Chondrocyte (in vitro differentiated cells): ENCODE measurements at places on chromosomes 16 and 17. TPM values are rescaled to one million over a fixed set of nuclear protein-coding genes. Genes with fewer than 3 reads are reported as not detected.

DNA sequence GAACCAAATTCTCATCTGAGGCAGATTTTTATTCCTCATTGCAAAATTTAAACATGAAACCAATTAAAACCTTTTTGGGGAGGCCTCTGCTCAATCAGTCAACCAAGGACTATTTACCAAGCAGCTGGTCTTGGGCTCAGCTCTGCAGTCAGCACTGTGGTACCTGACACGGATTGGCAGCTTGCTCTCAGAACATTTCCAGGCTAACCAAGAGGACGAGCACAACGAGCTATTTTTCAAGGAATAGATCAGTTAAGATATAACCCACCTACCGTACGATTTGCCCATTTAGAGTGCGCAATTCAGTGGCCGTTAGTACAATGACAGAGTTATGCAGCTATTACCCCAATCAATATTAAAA, 26.4 kb upstream of the KLHDC4 start:
- no peak for DNase-seq

ADAD2 gene
- not detected in 3 replicates for total RNA-seq

- DNase-seq, result no peak
These were observed at the start of gene BICDL2 for GRCh38 chr16:3036726-3037315. Gene BICDL2, minus strand, starts transcription at chr16:3036944. Its CDS starts 1,448 bp downstream, at chr16:3035496.

- DNase-seq, result no peak
These were observed 1.2 kb downstream of the CDT1 start for GRCh38 chr16:88804552-88805339.

DNA sequence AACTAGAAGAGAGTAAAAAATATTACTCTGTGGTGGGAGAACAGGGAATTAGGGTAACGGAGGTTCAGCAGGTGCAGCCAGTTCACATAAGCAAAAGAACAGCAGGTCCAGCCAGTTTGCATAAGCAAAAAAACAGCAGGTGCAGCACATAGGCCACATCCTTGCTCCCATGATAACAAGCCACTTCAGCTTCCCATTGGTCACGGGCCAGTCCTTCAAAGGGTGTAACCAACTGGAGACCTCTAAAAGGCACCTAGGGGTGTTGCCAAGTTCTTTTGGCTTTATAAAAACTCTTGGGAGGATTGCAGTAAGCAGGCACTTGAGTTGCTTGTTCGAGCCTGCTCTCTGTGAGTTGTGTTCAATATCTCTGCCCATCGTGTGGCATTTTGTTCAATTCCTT, 488.1 kb downstream of the XYLT1 start:
- no peak for DNase-seq

GRCh38 chr17:67098006-67098405, 53.7 kb downstream of the CACNG1 start:
- DNase-seq, result no peak
